Mesothelial cell of epicardium (in vitro differentiated cells): ENCODE measurements at places on chromosomes 12 and 14. TPM values are rescaled to one million over a fixed set of nuclear protein-coding genes. Genes with fewer than 3 reads are reported as not detected.

- DNase-seq = no peak
These were observed 124.5 kb downstream of the SLC8A3 start for GRCh38 chr14:70064136-70064865.

LALBA gene
- not detected in 3 replicates for total RNA-seq

GRCh38 chr14:52370406-52370935, 56.4 kb downstream of the PTGER2 start:
- no peak for DNase-seq

DNA sequence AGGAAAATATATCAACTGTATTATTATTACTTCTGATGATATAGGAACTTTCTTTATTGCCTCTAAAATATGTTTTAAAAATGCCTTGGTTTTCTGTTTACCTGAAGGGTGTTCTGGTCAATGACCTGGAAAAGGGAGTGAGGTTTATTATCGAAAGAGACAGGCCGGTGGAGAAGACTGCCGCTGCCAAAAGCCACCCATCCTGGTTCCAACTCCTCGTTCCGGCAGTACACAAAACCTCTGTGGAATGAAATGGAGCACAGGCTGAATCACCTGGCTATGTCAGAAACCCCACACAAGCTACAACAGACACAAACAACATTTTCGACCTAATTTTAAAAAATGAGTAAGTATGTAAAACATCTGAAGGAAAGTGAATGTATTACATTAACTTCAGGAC, 73.6 kb downstream of the HECTD4 start:
- DNase-seq = no peak

- DNase-seq = no peak
These were observed 10.3 kb upstream of the TRHDE start for GRCh38 chr12:72261885-72262284.

GRCh38 chr14:97218274-97218673, 421.1 kb downstream of the VRK1 start:
- DNase-seq = no peak

DNA sequence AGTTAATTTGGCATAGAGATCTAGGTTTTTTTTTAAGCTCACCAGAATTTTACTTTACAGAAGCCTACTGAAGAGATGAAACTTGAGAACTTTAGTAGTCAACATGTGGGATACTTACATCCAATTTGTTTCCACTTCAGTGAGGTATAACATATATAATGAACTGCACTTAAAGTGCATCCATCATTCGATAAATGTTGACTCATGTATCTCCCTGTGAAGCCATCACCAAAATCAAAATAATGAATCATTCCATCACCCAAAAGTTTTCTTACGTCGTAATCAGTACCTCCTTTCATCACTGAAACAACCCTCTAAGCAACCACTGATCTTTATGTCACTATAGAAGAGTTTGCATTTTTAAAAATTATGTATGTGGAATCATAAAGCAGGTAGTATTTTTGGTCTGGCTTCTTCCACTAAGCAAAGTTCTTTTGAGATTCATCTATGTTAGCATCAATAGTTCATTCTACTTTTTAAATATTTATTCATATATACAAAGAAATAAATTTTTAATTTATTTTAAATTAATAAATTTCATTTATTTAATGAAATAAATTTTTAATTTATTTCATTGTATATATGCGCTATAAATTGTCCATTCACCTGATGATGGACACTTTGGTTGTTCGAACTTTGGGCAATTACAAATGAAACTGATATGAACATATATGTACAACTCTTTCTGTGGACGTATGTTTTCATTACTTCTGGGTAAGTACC, 2.0 kb upstream of the CPNE8 start:
- no peak for DNase-seq

GRCh38 chr14:97524589-97525319, 727.6 kb downstream of the VRK1 start:
- no peak for DNase-seq

DNA sequence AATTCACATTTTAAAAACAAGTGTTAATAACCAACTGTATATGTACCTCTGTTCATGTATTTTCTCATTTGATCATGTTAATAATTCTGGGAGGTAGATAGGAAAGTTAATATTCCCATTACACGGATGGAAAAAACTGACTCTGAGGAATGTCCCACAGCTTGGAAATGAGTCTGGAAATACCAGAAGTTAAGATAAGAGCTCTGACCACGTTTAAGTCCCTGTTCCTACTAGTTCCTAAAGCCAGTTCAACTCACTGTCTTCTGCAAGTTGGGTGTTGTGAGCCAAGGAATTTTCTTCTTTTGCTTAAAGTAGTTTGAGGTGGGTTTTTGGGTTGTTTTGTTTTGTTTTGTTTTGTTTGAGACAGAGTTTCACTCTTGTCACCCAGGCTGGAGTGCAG, 104.5 kb downstream of the TMEM30B start:
- no peak for DNase-seq

DNA sequence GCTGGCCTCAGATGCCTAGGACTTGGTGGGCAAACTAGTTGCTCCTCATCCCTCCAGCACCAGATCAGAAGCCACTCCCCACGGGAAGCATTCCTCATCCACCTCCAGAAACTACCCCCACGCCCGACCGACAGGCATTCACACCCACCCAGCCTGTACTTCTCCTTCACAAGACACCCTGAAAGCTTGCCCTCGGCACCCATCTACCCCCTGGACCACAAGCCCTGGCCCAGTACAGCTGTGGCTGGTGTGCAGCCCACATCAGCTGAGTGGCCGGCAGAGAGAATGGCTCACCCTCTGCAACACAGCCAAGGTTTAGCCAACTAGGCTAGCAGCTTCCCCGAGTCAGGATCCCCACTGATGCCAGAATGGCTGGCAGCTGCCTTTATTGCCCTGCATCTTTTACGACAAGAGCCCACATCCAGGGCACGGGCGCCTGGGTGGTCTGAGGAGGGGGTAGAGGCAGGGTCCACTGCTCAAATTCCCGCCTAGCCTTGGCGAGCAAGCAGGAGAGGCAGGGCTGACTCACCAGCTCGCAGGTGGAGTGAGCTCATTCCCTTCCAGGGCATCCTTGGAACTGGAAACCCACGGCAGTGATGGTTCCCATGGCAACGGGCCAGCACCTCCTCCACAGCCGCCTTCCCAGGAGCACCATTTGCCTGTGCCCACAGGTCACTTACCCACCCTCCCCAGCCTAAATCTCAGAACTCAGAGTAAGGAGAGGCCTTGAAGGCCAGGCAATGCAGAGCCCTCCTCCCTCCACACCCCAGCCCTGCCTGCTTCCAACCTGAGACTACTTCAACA, 17.1 kb downstream of the ACTN1 start:
- DNase-seq = no peak

GRCh38 chr12:24822121-24822899, 126.6 kb downstream of the BCAT1 start:
- DNase-seq = no peak

DNA sequence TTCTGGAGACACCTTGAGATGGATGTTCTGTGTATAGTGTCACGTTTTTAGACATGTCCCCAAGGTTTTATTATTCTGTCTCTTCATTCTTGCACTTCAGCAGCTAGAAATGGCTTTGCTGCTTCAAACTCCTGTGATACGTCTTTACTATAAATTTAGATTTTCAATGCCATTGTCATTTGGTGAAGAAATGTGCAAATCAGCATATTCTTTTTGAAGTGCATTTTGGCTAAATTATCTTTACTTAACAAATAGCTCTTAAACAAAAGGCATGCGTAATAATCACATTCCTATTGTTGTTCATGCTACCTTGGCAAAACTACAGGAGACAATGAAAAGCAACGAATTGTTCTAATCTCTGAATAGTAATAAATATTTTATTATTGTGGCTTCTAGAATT, 502.9 kb upstream of the SYT1 start:
- DNase-seq = no peak

GRCh38 chr12:53201639-53202038, 5.4 kb downstream of the ITGB7 start:
- no peak for DNase-seq

- no peak for DNase-seq
These were observed 19.8 kb downstream of the KRT7 start for GRCh38 chr12:52252728-52253343.

- DNase-seq = no peak
These were observed 14.9 kb upstream of the GPR132 start for GRCh38 chr14:105080161-105080560.

DNA sequence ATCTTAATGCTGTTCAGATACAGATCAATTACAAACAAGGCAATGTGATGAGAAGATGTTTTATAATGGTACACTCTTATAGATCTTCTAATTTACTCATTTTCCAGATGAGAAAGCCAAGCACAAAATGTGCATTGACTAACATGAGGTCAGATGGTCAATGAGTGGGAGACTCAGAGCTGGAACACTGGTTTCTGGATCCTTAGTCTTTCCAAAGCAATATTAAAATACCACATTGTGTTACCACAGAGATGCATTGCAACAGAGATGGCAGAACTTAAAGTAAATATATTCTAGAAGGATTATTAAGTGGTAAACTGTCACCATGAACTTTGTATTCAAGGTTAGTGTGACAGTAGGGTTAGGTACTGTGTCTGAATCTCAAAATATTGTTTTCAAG, 113.6 kb downstream of the SLC15A5 start:
- DNase-seq = no peak

- DNase-seq = no peak
These were observed 47.5 kb downstream of the C14orf132 start for GRCh38 chr14:96086574-96087077.

C12orf54 gene
- total RNA-seq = 0.34 to 0.38 TPM in 2 of 3 replicates, not detected in the other
